CD4-positive, alpha-beta T cell treated with Interleukin-6 at 100 ng/mL for 8 hours (primary cell): ENCODE measurements at places on chromosomes 1 and 21.

GRCh38 chr1:76037324-76037723, 37.2 kb upstream of the ST6GALNAC3 start:
- no peak for DNase-seq

- no peak for DNase-seq
Observed at GRCh38 chr1:54798769-54799641, 2.1 kb downstream of the TTC22 start.

- DNase-seq, result peak; percentile 44
Observed at GRCh38 chr1:223230161-223230881, 87.3 kb upstream of the TLR5 start.

- DNase-seq, result no peak
Observed at GRCh38 chr1:232669981-232670747, 40.2 kb upstream of the SIPA1L2 start.

DNA sequence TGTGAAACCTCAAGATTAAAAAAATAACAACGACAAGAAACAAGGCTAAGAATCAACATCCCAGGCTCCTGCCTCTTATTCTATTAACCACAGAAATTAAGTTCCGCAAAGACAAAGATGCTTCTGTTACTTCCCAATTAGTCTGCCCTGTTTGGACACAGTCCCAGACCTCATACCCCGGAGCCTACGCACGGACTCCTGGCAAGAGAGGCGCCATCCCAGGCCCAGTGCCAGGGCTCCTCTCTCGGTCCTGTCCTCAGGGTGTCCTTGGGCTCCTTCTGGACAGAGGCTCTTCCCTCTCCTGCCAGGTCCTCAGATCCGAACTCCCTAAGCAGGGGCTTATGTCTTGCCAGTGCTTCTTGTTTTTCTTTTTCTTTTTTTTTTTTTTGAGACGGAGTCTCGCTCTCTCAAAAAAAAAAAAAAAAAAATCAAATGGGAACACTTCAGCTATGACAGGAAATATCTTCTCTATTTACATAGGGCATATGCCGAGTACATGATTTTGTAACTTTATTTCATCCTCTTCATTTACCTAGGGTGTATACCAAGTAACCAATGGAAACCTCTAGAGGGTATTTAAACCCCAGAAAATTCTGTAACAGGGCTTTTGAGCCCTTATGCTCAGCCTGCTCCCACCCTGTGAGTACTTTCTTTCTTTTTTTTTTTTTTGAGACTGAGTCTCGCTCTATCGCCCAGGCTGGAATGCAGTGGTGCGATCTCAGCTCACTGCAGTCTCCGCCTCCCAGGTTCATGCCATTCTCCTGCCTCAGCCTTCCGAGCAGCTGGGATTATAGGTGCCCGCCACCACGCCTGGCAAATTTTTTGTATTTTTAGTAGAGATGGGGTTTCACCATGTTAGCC, 11.7 kb upstream of the ENO1 start:
- no peak for DNase-seq

DNA sequence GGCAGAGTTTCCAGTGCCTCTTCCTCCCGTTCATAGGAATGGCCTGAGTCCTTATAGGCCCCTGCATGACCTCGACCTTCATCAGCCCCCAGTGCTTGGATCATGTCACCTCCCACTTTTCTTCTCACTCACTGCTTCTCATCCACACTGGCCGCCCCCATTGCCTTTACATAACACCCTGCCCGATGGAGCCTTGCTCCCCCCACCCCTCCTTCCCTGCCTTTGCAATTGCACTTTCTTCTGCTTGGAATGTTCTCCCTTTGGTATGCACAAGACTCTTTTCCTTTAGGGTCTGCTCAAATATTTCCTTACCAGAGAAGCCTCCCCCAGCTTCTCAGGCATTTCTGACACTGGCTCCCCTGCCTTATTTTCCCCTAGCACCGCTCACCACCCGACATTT, 125.2 kb upstream of the KCNJ6 start:
- DNase-seq, result no peak

- no peak for DNase-seq
Observed at GRCh38 chr1:213585959-213586586, 401.7 kb upstream of the PROX1 start.

DNA sequence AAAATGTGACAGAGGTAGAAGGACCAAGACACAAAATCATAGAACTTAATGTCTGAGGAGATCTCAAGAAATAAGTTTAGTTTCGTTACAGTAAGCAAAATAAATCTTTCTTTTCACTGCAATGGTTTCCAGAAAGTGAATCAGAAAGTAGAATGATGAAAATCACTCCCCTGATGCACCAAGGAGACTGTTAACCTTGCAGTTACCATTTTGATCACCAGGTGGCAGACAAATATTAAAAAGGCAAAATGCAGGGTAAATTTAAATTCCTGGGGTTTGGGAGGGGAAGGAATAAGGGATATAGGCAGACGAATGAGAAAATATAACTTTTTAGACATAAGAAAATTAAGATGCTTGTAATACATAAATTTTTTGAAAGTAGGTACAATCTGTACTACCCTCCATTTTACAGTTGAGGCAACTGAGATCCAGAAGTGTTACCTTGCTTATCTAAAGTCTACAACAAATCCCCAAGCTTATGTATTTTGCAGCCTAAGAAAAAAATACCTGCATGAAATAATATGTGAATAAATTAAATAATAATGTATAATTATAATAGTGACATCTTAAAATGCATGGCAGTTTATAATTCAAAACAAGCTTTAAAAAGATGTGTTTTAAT, 253.2 kb downstream of the CRB1 start:
- DNase-seq, result peak; percentile 14

GRCh38 chr1:211019266-211019665, 114.7 kb downstream of the KCNH1 start:
- DNase-seq, result no peak
